ENCODE measurements at places on chromosomes 12 and 14. TPM values are rescaled to one million over a fixed set of nuclear protein-coding genes. Genes with fewer than 3 reads are reported as not detected.

DNA sequence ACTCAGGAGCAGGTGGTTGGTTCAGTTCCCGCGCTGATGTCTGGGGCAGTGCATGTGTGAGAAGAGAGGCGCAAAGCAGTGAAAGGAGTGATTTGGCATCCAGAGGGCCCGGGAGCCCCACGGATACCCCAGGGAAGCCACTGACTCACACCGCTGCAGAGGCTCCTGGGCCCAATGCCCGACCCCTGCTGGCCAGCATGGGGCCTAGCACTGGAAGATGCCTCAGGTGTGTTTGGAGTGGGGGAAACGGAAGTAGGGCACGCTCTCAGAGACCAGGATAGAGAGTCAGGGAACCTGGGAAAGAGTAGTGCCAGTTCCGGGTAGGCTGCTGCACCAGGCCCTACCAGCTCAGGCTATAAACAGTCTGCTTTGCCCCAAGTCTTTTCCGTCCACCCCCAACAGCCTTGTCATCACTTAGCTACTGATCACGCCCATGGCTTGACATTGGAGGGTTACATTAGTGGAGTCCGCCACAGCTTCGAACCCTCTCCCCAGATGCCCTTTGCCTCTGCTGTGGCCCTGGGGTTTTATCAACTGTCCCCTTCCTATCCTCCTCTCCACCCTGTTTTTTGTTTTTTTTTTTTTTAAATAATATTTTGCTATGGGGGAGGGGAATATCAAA is 9.5 kb upstream of the CSAD start:
- no peak overlapping the region for H3K27ac ChIP-seq
- DNase-seq = peak; percentile 59
- H3K4me1 ChIP-seq = no peaks in the 10 kb centered on the region
- no peak overlapping the region for H3K4me3 ChIP-seq

GRCh38 chr12:128969480-128970055 is 116.3 kb downstream of the GLT1D1 start:
- H3K4me3 ChIP-seq = no peak overlapping the region

GRCh38 chr12:29519585-29520182 is 22.2 kb upstream of the OVCH1 start:
- peak; percentile 40 for DNase-seq
- no peak overlapping the region for H3K27ac ChIP-seq
- no peaks in the 10 kb centered on the region for H3K27me3 ChIP-seq
- no peaks in the 10 kb centered on the region for H3K4me1 ChIP-seq
- no peak overlapping the region for H3K4me3 ChIP-seq
- H3K36me3 ChIP-seq = no peaks in the 10 kb centered on the region

DNA sequence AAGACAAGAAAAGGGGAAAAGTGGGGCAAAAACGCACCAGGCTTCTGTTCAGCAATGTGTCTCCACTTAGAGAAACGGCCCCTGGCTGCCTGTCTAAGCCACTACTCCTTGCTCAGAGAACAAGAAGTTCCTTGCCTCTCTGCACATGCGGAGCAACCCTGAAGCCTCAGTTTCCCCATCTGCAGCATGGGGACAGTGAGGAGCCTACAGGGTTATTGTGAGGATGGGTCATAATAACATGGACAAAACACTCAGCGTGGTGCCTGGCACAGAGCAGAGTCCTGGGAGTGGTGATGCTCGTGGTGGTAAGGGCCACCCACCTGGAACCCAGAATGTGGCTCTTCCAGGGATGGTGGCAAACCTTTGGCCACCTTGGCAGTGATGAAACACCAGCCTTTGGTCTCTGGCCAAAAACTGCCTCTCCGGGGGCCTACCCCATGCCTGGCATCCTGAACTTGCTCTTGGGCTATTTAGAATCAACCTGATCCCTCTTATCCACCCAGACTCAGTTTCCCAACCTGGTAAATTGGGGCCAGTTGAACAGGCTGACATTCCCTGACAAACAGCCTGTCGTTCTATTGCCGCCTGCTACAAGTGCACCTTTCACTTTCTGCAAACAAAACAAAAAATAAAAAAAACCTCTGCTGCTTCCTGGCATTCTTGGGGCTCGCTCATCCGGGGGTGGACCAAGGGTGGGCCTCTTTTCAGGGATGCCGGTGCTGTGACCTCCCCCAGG is 56.5 kb upstream of the DLK1 start:
- no peak overlapping the region for H3K4me3 ChIP-seq
- no peaks in the 10 kb centered on the region for H3K36me3 ChIP-seq
- peaks cover 44% of the 10 kb centered on the region for H3K4me1 ChIP-seq
- peaks cover 16% of the 10 kb centered on the region for H3K27me3 ChIP-seq
- DNase-seq = no peak

DNA sequence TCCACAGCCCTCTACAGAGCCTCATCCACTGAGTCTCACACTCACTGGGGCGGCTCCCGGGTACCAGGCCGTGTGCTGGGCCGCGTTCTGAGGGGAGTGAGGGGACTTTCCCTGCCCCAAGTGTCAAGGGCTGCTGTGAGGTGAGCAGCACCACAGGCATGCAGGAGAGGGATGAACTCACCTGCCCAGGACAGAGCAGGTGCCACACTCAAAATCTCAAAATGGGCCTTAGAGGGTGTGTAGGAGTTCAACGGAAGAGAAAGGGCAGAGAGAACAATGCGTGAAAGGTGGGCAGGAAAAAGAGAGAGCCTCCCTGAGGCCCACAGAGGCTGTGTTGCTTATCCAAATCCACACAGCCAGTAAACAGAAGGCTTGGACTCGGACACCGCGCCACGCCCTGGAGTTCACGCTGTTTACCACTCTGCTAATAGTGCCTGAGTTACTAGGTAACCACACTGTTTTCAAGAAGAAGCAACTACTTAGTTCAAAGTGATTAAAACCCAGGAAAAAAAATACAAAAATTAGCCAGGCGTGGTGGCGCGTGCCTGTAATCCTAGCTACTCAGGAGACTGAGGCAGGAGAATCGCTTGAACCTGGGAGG is 32.7 kb downstream of the TSPAN11 start:
- H3K4me3 ChIP-seq = no peak overlapping the region
- no peak for DNase-seq
- peaks cover 1% of the 10 kb centered on the region for H3K4me1 ChIP-seq
- peaks cover 13% of the 10 kb centered on the region for H3K27me3 ChIP-seq
- no peak overlapping the region for H3K27ac ChIP-seq
- no peaks in the 10 kb centered on the region for H3K36me3 ChIP-seq

- peaks cover 27% of the 10 kb centered on the region for H3K4me1 ChIP-seq
- H3K36me3 ChIP-seq = peaks cover 9% of the 10 kb centered on the region
- peak overlapping the region; percentile 99 for H3K27ac ChIP-seq
- H3K27me3 ChIP-seq = peaks cover 18% of the 10 kb centered on the region
- peak overlapping the region; percentile 100 for H3K4me3 ChIP-seq
- no peak for DNase-seq
Observed at GRCh38 chr12:26939192-26939832, 1.0 kb downstream of the FGFR1OP2 start.

DNA sequence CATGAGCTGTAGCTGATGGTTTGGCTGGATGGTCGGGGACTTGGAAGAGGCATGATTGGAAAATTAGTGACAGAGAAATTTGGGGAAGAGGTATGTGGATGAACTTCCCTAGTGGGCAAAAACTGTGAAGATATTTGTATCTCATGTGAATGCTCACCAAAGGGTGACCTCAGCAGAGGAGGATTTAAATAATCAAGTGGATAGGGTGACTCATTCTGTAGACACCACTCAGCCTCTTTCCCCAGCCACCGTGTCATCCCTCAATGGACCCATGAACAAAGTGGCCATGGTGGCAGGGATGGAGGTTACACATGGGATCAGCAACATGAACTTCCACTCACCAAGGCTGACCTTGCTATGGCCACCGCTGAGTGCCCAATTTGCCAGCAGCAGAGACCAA is 60.8 kb upstream of the KRAS start:
- no peak overlapping the region for H3K27ac ChIP-seq
- H3K27me3 ChIP-seq = no peaks in the 10 kb centered on the region
- no peaks in the 10 kb centered on the region for H3K4me1 ChIP-seq

Gene TGM1
- 1.7 TPM for total RNA-seq

Gene CPNE6
- total RNA-seq = not detected

Gene GALNT9
- total RNA-seq = not detected

Gene GPR135
- total RNA-seq = 1.5 TPM

Gene CIROP
- total RNA-seq = not detected
